Kidney (tissue), 22 donors: ENCODE measurements at places on chromosomes 13 and 19. TPM values are rescaled to one million over a fixed set of nuclear protein-coding genes. Genes with fewer than 3 reads are reported as not detected.
A peak's percentile ranks its signal among the peaks of the same experiment; 100 is the strongest.

- DNase-seq: peak; percentile 40
Observed at GRCh38 chr13:98575904-98576199, 1.1 kb downstream of the STK24 start.

Gene TLE6
- total RNA-seq: 3.7 TPM

Gene FAM216B
- 0.09 TPM for total RNA-seq

- DNase-seq: no peak
Observed at GRCh38 chr13:30872685-30873461, 33.2 kb upstream of the MEDAG start.

GRCh38 chr19:46995492-46995891, 24.1 kb upstream of the NPAS1 start:
- DNase-seq: no peak

- DNase-seq: no peak
Observed at GRCh38 chr13:78183732-78184131, 265.1 kb upstream of the EDNRB start.
